ENCODE measurements at places on chromosomes 7 and 10.

DNA sequence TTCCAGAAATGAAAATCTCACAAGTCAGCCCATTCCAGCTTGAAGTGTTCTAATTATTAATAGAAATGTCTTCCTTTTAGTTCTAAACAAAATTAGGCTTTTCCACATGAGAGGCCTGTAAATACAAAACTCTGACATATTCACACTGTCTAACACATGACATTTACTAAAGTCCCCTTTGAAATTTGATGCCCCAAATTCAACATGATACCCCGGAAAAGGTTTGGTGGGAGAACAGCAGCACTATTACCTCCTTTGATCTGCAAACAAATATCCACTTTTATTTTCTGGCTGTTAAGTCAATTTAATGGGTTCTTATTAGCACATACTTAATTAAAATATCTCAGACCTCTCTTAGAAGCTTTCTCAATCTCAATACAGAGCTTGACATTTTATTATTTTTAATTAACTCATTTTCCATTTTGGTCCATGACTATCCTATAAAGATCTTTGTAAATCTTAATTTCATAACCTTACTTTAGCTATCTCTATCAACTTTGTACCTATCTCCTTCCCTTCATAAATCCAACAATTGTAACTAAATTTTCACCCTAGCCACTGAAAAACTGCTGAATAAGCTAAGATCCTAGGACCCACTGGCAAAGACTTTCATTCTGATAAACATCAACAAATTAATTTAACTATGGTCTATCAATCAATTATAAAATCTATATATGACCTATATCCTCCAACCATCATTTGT, 63.2 kb downstream of the USP6NL start:
- no peak for DNase-seq

- DNase-seq = no peak
These were observed 39.0 kb upstream of the PPP3CB start for GRCh38 chr10:73534857-73535256.

DNA sequence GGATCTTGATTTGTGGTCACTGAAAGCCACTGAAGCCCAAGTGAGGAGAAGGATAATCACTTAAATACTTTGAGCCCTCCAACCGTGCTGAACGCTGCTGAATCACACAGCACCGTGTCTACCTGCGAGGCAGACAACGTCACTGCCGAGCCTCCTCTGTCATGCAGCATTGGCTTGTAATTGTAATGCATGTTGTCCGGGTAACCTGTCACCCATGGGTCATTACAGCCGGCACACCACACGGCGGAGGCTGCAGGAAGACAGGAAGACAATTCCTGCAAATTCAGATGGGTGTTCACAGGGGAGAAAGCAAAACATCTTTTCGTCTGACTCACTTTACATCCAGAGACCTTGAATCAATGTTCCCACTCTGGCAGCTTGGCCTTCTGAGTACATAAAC, 546.1 kb upstream of the FOXK1 start:
- no peak for DNase-seq

DNA sequence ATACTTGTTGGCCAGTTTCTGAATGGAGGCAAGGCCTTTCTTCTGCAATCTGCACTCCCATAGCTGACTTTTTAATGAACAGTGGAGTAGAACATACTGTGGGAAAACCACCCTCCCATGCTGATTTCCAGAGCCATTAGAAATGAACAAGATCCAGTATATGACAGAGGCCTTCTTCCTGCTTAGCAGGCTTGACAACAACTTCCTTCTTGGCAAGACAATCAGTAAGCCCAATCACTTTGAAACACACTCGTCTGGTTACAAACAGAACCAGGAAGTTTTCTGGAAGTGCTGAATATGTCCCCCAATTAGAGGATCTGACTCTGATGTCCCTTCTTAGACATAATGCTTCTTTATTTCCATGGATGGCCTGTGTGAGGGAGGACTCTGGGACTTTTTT, 103.4 kb downstream of the SAMD9 start:
- no peak for DNase-seq

DNA sequence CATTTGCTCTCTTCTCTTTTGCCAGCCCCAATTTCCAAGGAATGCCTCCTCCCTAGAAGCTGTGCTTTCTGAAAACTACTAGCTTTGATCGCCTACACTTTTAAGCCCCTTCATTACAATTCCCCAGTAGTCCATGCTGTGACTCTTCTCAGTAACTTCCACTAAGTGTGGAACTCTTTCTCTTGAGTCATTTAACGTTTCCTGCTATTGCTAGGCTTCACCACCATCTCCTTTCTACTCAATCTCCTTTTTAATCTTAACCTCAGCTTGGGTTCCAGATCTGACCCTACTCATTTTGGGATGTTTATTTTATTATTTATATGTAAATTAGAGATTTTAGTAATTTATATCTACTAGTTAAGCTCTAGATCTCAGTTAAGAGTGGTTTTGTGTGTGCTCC, 14.4 kb upstream of the SEMA3D start:
- no peak for DNase-seq

DNA sequence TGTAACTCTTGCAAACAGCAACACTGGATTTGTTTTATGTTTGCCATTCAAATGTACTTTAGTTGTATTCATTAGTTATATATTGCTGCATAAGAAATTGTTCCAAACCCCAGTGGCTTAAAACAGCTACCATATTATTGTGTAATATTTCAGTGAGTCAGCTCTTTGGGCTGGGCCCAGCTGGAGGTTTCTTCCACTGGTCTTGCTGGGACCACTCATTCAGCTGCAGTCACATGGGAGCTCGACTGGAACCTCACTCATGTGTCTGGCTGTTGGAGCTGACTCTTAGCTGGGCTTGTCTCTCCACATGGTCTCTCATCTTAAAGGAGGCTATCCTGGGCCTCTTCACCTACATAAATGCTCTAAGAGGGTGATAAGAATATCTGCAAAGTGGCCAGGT, 23.2 kb upstream of the PIP4K2A start:
- DNase-seq = no peak

- DNase-seq = no peak
These were observed 276.8 kb upstream of the RNF32 start for GRCh38 chr7:156363751-156364150.

DNA sequence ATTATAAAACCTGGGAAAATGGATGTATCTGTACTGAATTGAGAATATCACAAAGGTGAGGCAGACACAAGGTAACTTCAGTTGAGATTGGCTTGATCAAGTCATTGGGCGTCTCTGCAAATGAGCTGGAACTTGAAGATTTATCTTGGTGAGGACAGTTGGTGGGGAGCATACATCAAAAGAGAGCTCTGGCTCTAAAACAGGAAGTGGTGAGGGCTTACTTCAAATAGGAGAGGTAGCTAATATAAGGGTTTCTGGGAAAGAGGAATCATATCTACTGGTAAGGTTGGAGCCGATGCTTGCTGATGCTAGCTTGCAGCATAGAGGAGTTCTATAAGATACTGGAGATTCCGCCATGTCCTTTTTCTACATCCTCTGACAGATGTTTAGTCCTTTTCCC, 39.9 kb upstream of the FGL2 start:
- DNase-seq = no peak

DNA sequence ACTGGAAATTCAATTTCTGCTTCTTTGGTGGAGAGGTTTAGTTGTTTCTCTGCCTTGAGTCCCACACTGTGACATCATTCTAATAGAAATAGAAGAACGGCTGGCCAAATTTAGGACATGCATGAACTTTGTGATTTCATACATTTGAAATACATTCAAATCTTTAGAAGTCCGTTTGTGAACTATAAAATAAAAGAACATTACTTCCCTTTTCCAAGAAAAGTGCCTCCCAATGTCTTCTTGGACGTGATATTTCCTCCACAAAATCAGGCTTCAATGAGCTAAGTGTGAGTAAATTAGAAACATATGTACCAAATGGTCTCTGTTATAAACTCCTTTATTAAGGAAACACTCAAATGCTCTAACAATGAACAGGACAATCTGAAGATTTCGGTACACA, 314.5 kb upstream of the AKR1E2 start:
- DNase-seq = no peak

- no peak for DNase-seq
These were observed 920.5 kb downstream of the KCNMA1 start for GRCh38 chr10:76717141-76717540.

- peak; percentile 6 for DNase-seq
These were observed 19.1 kb upstream of the TPK1 start for GRCh38 chr7:144854839-144855424.

DNA sequence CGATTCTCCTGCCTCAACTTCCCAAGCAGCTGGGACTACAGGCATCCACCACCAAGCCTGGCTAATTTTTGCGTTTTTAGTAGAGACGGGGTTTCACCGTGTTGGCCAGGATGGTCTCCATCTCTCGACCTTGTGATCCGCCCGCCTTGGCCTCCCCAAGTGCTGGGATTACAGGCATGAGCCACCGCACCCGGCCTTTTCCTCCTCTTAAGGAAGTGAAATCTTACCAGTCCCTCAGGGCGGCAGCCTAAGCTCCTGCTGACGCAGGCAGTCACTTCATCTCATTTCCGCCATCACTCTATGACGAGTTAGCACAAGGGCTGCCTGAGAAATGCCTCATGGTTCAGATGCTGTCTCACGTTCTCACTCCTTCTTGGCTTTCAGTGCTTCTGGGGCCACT, 246.0 kb upstream of the SHH start:
- no peak for DNase-seq

DNA sequence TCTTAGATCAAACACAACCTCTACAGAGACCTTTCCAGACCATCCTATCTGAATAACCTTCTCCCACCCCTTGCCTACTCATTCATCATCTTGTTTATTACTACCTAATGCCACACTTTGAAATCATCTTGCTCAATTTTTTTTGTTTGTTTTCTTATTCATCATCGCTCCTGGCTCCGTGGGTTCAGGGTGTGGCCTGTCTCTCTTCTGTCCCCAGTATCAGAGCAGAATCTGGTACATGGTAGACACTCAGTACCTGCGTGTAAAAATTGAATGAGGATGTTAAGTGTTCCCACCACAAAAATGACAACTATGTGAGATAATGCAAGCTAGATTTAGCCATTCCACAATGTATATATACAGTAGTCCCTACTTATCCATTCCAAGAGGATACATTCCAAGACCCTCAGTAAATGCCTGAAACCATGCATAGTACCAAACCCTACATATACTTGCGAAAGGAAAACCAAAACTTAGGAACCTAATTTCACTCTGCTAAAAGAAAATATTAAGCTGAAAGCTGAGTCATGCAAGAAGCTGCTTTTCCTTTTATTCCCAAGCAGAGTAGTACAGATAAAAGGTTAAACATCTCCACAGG, 72.1 kb upstream of the SEC61G start:
- DNase-seq = no peak

- DNase-seq = no peak
These were observed 308.8 kb downstream of the PTPRN2 start for GRCh38 chr7:158278745-158279320.

DNA sequence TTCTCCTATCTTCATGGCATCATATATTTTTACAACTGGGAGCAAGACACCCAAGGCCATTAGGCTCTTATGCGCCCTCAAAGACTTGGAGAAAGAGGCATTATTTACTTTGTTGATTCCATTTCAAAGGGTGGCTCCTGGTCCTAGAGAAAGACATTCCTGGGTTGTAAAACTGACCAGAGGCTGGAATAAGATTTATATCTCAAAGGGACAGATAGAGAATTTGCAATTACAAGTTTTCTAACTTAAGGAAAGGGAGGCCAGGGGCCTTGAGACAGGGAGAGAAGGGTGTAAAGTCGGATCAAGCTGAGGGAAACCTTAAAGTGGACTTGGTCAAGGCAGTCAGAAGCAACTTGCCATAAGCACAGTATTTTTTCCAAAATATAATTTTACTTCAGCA, 1086.0 kb downstream of the SORCS3 start:
- no peak for DNase-seq

DNA sequence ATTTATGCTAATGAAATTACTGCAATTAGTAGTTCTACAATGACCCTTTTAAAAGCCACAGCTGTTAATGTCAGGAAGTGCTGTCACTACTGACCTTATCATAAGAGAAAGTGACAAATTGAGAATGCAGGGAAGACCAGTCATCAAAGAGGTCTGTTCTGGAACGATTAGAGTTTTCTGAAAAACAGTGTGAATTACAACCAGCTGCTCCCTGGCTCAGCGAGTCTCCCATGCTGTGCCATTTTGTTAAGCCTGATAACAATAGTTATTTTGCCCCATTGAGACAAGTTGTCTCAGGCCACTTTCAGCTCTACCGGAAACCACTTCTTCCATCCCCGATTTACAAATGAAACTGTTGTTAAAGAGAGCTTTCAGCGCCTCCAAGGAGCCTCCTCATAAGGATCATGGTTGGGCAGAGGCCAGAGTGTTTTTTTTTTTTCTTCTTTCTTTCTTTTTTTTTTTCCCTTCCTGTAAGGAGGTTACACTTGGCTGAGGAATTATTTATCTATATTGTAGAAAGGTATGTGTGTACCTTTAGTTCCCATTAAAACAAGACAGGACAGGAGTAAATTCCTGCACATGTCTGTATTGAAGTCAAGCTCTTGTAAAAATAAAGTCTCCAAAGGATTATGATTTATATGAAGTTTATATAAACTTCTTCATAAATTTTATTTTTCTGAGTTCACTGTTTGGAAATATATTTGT, 173.6 kb downstream of the CDCA7L start:
- no peak for DNase-seq

Measured in NCI-H774 (cell line).